ENCODE measurements at places on chromosomes 16 and 17. TPM values are rescaled to one million over a fixed set of nuclear protein-coding genes. Genes with fewer than 3 reads are reported as not detected.

The CD300H gene
- polyA plus RNA-seq = 0.28 TPM

GRCh38 chr16:64751906-64752305 lies 370.0 kb downstream of the CDH11 start:
- no peaks in the 10 kb centered on the region for H3K4me1 ChIP-seq
- H3K27ac ChIP-seq = peak overlapping the region; percentile 20
- no peaks in the 10 kb centered on the region for H3K36me3 ChIP-seq
- no peak overlapping the region for H3K4me3 ChIP-seq

DNA sequence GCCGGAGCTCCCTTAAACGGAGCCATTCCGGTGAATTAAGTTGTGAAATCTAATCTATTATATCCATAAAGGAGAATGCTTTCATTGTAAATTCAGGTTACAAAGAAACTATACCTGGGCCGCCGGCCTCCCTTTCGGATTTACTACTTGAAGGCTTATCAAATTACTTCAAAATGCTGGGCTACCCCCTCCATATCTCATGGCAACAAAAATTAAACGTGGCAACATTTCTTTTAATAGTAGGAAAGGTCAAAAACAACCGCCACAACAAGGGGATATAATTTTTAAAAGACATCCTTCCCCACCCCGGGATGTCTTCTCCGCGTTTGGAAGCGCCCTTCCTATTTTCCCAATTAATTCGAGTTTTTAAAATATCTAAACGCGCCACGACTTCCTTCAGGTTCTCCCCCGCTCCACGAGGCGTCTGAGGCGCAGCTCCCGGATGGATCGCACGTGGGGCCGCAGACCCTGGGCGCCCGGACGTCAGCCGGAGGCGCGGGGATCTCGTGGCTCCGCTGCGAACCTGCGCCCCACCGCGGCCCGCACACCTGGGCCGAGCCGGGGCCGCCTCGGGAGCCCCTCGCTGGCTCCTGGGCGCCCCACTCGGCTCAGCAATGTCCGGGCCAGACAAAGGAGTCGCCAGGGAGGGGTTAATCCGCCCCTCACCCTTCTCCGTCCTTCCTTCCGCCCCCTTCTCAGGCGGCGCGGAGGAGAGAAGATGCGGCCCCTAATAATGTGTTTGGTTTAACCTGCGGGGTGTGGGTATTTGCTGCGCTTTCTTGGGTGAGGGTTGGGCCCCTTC lies 47.4 kb upstream of the SLC38A10 start:
- peaks cover 45% of the 10 kb centered on the region for H3K4me1 ChIP-seq
- no peaks in the 10 kb centered on the region for H3K27me3 ChIP-seq
- H3K4me3 ChIP-seq = peak overlapping the region; percentile 73
- H3K36me3 ChIP-seq = no peaks in the 10 kb centered on the region
- DNase-seq = peak; percentile 50

DNA sequence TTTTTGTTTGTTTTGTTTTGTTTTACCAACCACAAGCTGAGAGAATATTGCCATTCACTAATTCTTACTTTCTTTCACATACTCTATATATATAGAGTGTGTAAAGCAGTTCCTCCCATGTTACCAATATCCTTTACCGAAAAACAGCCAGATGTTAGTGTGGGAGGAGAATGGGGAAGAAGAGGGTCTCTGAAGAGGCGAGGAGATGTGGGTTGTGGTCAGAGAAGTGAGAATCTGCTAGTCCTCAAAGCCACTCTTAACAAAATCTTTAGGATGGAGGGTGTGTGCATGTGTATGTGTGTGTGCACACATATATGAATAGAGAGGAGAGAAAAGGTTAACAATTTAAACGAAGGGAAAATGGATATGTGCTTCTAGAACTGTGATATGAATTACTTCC lies 80.6 kb downstream of the TUBD1 start:
- H3K4me1 ChIP-seq = no peaks in the 10 kb centered on the region
- H3K27ac ChIP-seq = no peak overlapping the region
- no peaks in the 10 kb centered on the region for H3K27me3 ChIP-seq
- no peaks in the 10 kb centered on the region for H3K36me3 ChIP-seq

DNA sequence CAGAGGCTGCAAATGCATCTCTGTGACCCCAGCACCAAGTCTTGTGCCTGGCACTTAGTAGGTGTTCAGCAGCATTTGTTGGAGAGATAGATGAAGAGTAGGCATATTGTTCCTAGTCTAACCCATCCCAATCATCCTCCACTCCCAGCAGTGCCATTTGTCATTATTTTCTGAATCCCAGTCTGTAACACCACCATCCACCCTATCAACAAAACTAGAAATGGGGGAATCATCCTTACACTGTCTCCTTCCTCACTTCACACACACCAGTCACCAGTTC lies 95.9 kb upstream of the TBX2 start:
- H3K4me1 ChIP-seq = peaks cover 7% of the 10 kb centered on the region
- H3K27me3 ChIP-seq = no peaks in the 10 kb centered on the region
- DNase-seq = no peak
- no peaks in the 10 kb centered on the region for H3K36me3 ChIP-seq
